Mesenchymal stem cell (in vitro differentiated cells and primary cell): ENCODE measurements at places on chromosomes 7 and 10.

DNA sequence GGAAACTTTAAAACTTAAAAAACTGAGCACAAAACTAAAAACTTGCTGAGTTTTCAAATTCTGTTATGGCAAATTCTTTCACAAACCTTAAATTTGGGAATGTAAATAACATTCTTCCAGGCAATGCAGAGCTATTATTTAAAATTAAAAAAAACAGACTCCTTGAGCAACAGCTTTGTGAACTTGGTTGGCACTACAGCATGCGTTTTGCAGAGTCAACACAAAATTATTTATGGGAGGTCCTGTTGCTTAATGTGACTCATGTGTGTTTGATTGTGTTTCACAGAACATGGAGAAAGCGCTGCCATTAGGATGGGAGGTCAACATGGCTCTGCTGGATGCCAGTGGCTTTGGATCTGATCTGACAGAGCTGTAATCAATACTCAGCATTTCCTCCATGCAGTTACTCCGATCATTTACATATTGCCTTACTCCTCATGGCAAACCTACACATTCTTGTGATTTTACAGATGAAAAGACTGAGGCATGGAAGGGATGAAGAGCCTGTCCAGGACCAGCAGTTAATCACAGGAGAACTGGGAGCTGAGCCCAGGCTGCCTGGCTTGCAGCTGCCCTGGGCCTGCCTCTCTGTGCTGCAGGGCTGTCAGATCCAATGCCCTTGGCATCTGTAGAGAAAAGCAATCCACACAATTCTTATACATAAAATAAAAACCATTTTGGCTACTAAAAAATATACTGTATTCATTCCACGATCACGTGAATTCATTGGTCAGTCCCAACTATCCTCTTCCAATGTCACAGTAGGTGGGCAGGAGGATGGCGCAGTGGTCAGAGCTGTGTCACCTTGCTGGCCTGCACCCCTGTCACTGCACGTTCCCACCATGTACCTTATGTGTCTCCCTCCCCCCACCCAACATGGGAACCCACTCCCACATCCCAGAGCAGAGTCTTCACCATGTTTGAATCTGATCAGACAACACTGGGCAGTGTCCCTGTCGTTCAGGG, 200.9 kb downstream of the CXCL12 start:
- no peaks in the 10 kb centered on the region for H3K36me3 ChIP-seq
- DNase-seq, result peak; percentile 8
- H3K4me1 ChIP-seq, result peaks cover 10% of the 10 kb centered on the region

DNA sequence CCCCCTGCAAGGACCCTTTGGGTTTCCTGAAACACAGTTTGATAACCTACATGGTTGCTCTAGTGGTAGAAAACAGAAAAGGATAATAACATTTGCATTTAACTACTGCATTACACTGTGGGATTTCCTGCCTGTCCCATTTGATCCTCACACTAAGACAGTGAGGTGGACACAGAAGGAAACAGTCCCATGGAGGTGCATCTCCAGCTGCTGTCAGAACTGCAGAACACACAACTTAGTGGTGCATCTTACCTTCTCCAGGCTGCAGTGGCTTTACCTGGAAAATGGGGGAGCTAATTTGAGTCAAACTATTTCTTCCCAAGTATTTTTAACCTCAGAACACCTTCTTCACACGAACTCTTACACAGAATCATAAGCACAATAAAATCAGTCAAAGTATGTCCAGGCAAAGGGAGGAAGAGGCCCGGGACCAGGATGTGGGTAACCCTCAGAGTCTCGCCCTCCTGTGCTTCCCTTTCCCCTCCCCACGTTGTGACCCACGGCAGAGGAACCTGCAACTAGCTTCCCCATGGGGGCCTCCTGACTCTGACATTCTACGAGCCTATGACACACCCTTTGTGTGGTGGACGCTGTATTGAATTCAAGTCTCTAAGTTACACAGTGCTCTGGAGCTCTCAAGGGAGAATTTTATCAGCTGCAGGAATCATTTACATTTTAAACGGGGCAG, 33.7 kb downstream of the SCRN1 start:
- H3K4me3 ChIP-seq, result no peak overlapping the region
- H3K27me3 ChIP-seq, result no peaks in the 10 kb centered on the region
- peaks cover 62% of the 10 kb centered on the region for H3K36me3 ChIP-seq
- H3K4me1 ChIP-seq, result peaks cover 9% of the 10 kb centered on the region
- no peak overlapping the region for H3K27ac ChIP-seq

GRCh38 chr7:21965291-21965690, 19.6 kb upstream of the CDCA7L start:
- DNase-seq, result peak; percentile 67
- H3K27ac ChIP-seq, result no peak overlapping the region
- H3K4me3 ChIP-seq, result no peak overlapping the region
- no peaks in the 10 kb centered on the region for H3K36me3 ChIP-seq

DNA sequence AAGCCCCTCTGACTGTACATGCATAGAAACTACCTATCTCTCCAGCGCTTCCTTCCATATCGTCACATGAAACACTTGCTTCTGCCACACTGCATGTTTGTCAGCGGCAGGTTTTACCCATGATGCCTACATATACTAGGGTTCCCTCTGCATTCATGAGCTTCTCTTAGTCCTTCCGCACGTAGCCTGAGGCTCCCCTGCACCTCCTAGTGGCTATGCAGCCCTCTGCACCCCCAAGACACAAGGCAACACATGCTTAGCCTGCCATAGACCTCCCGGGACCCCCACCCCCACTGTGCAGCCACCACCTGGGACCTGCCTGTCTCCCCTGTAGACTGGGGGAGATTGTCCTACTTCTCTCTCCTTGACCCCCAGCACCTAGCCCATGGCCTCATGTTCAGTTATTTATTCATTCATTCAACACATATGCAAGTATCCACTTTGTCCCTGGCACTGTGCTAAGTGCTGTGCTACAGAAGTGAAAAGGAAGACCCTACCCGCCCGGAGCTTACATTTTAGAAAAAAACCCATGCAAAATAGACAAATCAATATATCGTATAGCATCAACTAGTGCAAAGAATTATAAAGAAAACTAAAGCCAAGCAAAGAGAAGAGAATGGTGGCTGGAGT, 23.5 kb downstream of the TMEM273 start:
- H3K27ac ChIP-seq, result no peak overlapping the region
- H3K27me3 ChIP-seq, result peaks cover 11% of the 10 kb centered on the region
- peaks cover 3% of the 10 kb centered on the region for H3K4me1 ChIP-seq

GRCh38 chr10:127776816-127777215, 39.8 kb downstream of the FOXI2 start:
- H3K4me3 ChIP-seq, result no peak overlapping the region
- H3K27me3 ChIP-seq, result no peaks in the 10 kb centered on the region
- H3K36me3 ChIP-seq, result no peaks in the 10 kb centered on the region
- no peak for DNase-seq
- no peaks in the 10 kb centered on the region for H3K4me1 ChIP-seq

DNA sequence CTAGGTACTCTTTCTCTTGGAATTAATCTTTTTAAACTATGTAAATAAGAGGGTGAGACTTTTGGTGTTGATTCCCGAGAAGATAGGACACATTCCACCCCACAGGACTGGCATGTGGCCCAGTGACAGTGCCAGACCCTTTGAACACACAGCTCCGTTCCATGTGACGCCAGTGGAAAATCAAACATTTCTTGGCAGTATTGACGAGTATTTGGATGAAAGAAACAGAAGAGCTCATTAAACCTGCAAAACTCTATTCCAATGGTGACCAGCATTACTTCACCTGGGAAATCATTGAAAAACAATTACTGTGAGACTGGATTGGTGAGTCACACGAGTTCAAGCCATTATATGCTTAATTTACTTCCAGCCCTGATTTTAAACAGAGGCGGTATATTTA, 25.8 kb downstream of the AKR1E2 start:
- H3K36me3 ChIP-seq, result no peaks in the 10 kb centered on the region
- DNase-seq, result no peak
- H3K4me1 ChIP-seq, result peaks cover 6% of the 10 kb centered on the region

GRCh38 chr10:123858077-123858681, 33.4 kb downstream of the CPXM2 start:
- no peak overlapping the region for H3K4me3 ChIP-seq
- no peak for DNase-seq
- no peaks in the 10 kb centered on the region for H3K27me3 ChIP-seq
- H3K36me3 ChIP-seq, result no peaks in the 10 kb centered on the region
- no peak overlapping the region for H3K27ac ChIP-seq

GRCh38 chr10:127587668-127588365, 38.7 kb downstream of the NPS start:
- no peak for DNase-seq
- no peak overlapping the region for H3K4me3 ChIP-seq
- H3K36me3 ChIP-seq, result no peaks in the 10 kb centered on the region
- no peak overlapping the region for H3K27ac ChIP-seq
- peaks cover 7% of the 10 kb centered on the region for H3K27me3 ChIP-seq
- no peaks in the 10 kb centered on the region for H3K4me1 ChIP-seq

DNA sequence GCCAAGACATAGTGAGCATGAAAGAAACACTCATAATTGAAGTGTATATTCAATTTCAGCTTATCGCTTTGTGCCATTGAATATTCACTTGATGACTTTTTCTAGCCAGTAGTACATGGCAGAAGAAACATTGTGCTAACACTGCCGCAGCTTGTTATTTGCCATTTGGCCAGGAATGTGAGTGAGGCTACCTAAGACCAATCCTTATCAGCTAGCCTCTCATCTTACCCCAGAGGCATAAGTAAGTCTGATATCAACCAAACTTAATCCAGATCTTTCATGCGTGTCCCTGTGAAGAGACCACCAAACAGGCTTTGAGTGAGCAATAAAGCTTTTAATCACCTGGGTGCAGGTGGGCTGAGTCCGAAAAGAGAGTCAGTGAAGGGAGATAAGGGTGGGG, 586.0 kb upstream of the MBL2 start:
- no peak overlapping the region for H3K4me3 ChIP-seq
- no peak overlapping the region for H3K27ac ChIP-seq
- no peaks in the 10 kb centered on the region for H3K36me3 ChIP-seq
- H3K27me3 ChIP-seq, result no peaks in the 10 kb centered on the region
- DNase-seq, result no peak
- H3K4me1 ChIP-seq, result no peaks in the 10 kb centered on the region

GRCh38 chr7:132141109-132141508, 435.2 kb downstream of the PLXNA4 start:
- no peak overlapping the region for H3K27ac ChIP-seq
- H3K4me1 ChIP-seq, result no peaks in the 10 kb centered on the region
- peaks cover 32% of the 10 kb centered on the region for H3K36me3 ChIP-seq
- H3K4me3 ChIP-seq, result no peak overlapping the region
- no peak for DNase-seq

- no peaks in the 10 kb centered on the region for H3K4me1 ChIP-seq
- no peaks in the 10 kb centered on the region for H3K27me3 ChIP-seq
- H3K36me3 ChIP-seq, result no peaks in the 10 kb centered on the region
- no peak overlapping the region for H3K4me3 ChIP-seq
- no peak for DNase-seq
- H3K27ac ChIP-seq, result no peak overlapping the region
Measured at GRCh38 chr7:121446526-121446925, 50.4 kb upstream of the FAM3C start.

- no peak overlapping the region for H3K4me3 ChIP-seq
- H3K27me3 ChIP-seq, result peaks cover 91% of the 10 kb centered on the region
- no peak overlapping the region for H3K27ac ChIP-seq
- no peaks in the 10 kb centered on the region for H3K4me1 ChIP-seq
- no peak for DNase-seq
- no peaks in the 10 kb centered on the region for H3K36me3 ChIP-seq
Measured at GRCh38 chr10:101085846-101086245, 24.1 kb downstream of the KAZALD1 start.

GRCh38 chr7:6171532-6172223, 100.7 kb downstream of the CYTH3 start:
- H3K4me1 ChIP-seq, result peaks cover 5% of the 10 kb centered on the region
- H3K27ac ChIP-seq, result no peak overlapping the region
- H3K36me3 ChIP-seq, result peaks cover 64% of the 10 kb centered on the region
- DNase-seq, result no peak

DNA sequence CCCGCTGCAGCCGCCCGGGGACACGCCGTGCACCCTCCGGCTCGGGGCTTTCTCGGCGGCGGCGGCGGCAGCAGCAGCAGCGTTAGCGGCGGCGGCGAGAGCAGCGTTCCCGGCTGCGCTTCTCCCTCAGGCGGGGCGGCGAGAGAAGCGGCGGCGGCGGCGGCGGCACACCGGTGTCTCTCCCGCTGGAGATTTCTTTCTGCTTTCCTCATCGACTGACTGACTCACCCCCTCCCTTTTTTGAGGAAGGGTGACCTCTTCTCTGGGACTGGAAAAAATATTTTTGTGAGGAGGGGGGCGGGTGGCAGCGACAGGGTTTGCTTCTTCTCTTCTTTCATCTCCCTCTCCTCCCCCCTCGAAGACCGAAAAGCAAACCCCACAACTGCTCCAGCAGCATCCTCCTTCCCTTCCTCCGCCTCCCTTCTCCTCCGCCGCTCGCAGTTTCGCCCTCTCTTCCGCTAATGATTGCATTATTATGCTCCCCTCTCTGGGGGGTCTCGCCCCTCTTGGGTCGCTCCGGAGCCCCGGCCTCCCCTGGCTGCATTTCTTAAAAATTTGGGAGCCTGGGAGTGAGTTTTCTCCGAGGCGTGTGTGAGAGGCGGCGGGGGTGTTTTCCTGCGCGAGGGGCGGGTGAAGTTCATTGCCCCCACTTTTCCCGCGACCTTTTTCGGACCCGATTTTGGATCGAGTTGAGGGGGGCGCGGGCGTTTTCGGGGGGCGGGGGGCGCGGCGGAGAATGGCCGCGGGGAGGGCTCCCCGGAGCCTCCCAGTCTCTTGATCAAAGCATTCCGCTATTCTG, 411 bp downstream of the AUTS2 start:
- H3K36me3 ChIP-seq, result no peaks in the 10 kb centered on the region
- no peaks in the 10 kb centered on the region for H3K27me3 ChIP-seq
- peak overlapping the region; percentile 91 for H3K4me3 ChIP-seq

DNA sequence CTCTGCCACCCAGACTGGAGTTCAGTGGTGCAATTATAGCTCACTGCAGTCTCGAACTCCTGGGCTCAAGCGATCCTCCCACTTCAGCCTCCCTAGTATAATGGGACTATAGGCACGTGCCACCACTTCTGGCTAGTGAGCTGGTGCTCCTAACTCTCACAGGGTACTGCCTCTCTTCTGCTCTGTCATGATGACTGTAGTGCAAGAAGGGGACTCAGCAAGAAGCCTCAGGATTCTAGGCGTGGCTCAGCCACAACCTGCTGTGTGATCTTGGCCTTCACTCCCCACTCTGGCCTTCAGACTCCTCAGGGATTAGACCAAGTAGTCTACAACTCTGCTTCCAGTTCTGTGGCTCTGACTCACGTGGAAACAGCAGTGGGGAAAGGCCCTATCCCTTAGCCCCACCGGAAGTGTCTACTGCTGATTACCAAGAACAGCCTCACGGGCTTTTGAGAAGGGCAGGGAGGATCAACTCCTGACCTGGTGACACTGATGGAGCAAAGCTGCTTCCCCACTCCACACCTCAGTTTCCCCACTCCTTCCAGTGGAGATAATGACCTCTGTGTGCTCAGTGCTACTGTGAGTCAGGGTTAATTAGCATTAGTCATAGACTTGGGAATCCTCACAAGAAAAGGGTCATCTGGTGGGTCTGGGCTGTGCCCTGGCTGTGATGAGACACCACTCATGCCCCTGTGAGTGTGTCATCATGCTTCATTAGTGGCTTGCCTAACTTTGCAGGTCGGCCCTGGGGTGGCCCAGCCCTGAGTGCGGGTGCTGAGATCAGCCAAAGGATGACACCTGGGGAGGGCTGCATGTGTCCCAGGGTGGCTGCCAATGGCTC, 41.1 kb downstream of the ZC3HC1 start:
- H3K27ac ChIP-seq, result peak overlapping the region; percentile 63
- H3K36me3 ChIP-seq, result no peaks in the 10 kb centered on the region
- peak; percentile 95 for DNase-seq
- H3K4me3 ChIP-seq, result peak overlapping the region; percentile 5

- no peaks in the 10 kb centered on the region for H3K36me3 ChIP-seq
- no peak overlapping the region for H3K27ac ChIP-seq
- no peaks in the 10 kb centered on the region for H3K4me1 ChIP-seq
Measured at GRCh38 chr7:148584154-148584827, 6.3 kb upstream of the C7orf33 start.
